ENCODE measurements at places on chromosomes 16 and 17.

GRCh38 chr17:42065201-42065600, 14.8 kb upstream of the C17orf113 start:
- DNase-seq, result no peak

DNA sequence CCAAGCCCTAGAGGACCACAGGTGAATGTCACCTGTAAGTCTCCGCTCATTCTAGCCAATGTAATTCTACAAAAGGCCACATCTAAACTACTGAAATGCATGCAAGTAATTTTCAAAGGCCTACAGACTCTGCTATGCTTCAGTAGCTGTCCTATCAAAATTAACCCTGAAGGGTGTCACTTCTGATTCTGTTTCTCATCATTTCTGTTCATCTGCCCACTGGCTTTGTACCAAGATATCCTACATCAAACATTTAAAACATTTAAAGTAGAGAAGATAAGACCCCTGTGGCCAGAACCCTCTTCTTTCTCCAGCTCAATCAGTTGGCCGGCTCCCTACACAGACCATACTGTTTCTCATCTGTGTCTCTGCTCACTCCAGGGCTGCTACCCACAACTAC, 21.5 kb downstream of the PHF12 start:
- no peak for DNase-seq

- DNase-seq, result no peak
These were observed 13.5 kb downstream of the FLYWCH2 start for GRCh38 chr16:2896480-2897010.

DNA sequence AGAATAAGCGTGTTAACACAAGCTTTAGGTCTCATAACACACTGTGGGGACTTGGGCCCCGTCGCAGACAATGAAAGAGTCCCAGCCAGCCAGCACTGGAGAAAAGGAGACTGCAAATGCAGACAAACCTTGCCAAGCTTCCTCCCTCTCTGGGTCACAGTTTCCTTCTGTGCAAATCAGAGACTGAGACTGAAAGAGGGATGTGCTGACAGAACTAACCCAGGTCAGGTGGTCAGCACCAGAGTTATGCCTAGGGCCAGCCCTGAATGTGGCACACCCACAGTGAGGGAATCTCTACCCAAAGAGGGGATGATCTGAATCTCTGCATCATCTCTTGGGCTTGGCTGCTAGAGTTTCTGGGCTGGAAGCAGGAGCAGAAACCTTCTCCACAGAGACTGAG, 282.3 kb upstream of the CCL2 start:
- no peak for DNase-seq

GRCh38 chr17:30567231-30568116, 90.3 kb downstream of the GOSR1 start:
- DNase-seq, result no peak

GRCh38 chr16:1984347-1985225, 593 bp downstream of the GFER start:
- DNase-seq, result no peak
